Stimulated activated CD4-positive, alpha-beta T cell treated with anti-CD3 and anti-CD28 coated beads, Interleukin-1b, Interleukin-23, amount 100 ng/mL, for 1 hour (primary cell): ENCODE measurements at places on chromosomes 13 and 19.

GRCh38 chr13:112053744-112054615, 13.0 kb upstream of the SOX1 start:
- DNase-seq: no peak

DNA sequence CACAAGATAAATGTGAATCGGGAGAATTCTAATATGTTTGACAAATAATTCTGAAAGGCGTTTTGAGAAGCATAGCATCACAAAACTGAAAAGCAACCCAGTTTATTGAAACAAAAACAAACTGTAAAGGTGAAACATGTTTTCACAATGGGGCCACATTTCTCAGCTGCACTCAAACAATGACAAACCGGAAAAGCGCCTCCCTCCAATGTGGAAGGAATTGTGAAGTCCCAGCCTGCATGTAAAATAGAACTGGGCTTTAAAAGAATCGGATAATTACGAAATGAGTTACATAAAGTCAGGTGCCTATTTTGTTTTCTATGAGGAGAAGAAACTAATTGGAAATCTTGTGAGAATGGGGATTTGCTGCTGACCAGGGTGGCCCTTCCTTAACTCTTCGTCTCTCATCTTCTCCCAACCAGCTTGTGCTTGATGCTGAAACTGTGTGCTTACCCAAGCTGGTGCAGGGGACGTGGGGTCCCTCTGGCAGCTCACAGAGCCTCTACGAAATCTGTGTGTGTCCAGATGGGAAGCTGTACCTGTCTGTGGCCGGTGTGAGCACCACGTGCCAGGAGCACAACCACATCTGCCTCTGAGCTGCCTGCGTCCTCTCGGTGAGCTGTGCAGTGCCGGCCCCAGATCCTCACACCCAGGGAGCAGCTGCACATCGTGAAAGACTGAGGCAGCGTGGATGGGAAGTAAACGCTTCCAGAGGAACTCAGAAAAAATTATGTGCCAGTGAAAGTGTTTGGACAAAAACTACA, 109.4 kb downstream of the SACS start:
- no peak for DNase-seq

DNA sequence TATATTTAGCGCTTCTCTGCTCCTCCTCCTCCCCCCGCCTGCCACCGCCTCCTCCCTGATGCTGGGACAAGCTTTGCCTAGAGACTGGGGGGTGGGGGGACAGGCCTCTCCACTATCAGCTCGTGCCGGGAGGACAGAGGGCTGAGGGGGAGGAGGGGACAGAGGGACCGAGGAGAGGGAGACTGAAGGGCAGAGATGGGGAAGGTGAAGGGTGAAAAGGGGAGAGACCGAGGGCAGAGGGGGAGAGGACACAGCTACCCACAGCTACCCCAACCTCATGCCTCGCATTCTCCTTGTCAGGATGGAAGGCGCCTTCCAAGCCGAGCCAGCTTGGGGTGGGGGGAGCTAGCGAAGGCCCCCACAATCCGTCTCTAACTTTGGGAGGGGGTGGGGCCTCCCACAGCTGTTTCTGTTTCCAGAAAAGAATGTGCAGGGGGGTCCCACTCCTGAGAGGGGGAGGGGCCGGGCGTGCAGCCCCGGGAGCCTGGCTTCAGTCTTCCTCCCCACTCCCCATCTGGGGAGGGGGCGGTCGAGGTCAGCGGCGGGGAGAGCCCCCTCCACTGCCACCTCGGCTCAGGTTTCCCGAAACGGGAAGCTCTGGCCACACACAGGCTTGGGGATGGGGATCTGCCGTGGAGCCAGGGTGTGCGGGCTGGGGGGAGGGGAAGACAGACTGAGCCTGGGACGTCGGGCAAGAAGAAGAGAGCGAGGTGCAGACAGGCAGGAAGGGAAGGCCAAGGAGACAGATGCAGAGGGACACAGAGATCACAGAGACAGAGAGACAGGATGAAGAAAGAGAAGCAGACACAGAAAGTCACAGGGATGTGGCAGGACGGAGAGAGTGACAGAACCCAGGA, 1.6 kb downstream of the DACT3 start:
- no peak for DNase-seq

- DNase-seq: no peak
These were observed 28.5 kb upstream of the POP4 start for GRCh38 chr19:29577649-29577963.

GRCh38 chr19:37654118-37654517, 1.1 kb downstream of the ZFP30 start:
- no peak for DNase-seq

DNA sequence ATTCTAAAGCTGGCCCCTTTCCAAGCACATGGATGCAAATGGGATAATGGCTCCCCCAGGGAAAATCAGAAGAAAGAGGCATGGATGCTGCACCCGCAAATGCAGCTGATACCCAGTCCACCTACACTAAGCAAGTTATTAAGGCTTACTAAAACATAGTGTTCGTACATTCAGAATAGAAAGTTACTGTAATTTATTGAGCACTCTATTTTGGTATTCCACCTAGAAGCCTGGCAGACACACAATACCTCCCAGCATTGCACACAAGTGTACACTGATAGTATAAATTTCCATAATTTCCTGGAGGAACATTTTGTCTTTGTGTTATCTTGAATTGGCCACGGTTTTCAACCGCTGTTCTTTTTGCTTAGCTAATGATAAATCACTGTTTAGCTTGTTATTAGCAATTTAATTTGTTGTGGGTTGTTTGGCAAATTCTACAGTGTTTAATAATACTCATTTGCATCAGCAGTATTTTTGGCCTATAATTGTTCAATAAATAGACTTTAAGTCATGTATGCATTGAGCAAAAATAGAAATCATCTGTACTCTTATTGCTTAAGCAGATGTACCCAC, 94.5 kb upstream of the MRI1 start:
- no peak for DNase-seq

DNA sequence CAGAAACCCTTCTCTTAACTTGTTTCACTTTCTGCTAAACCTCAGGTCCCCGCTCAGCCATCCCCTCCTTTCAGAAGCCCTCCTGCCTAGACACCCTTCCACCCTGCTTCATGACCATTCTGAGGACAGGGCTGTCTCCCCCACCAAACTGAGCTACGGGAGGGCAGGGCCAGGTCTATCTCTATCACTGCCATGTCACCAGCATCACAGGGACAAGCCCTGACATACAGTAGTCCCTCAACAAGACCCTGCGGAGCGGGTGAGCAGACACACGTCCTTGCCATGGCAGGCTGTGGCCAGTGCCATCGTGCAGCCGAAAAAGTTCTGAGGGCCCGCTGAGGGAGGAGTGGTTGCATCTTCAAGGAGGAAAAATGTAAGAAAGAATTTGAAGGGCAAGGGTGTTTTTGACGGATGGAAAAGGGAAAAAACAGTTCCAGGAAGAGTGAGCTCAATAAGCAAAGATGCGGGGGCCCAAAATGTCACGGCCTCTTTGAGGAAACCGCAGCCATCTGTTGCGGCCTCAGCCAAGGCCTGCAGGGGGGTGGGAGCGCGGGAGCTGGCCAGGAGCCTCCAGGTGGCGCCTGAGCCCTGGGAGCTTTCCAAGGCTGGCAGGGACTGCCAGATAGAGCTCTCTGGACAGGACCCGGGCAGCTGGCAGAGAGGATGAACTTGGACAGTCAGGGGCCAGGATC, 8.1 kb downstream of the PTGIR start:
- no peak for DNase-seq

DNA sequence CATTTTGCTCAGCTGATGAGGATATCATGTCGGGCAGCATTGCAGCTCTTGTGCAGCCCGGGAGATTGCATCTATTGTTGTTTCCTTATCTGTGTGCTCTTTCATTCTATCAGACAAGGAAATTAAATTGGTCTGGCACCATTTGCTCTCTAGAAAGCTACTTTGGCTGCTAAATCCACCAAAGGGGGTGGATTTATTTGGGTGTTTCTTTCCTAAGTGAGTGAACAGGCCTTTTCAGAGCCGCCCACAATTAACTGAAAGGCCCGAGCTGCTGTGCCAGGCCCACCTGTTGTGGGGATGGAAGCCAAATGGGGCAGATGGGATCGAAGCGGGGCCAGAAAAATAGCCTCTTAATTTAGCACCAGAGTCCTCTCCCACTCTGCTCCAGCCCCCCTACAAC, 99.4 kb downstream of the DNAJC15 start:
- DNase-seq: no peak

- DNase-seq: no peak
These were observed 9.3 kb upstream of the ACP4 start for GRCh38 chr19:50780753-50781435.

DNA sequence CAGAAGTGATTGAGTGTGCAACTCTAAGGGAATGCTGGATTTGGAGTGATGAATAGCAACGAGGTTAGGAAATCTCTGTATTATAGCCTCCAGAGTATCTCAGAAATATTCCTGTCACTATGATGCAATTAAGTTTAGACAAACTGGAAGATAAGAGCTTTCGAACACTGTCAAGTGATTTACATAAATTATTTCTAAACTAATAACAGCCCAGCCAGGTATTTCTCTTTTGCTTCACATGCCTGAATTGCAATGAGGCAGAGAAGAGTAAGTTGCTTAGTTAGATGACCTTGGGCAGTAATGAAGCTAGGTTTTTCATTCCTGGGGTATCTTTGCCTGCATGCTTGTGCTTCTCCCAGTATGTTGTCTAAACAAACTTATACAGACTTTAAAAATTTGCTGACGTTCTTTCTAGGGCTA, 134.5 kb downstream of the LMO7 start:
- no peak for DNase-seq

DNA sequence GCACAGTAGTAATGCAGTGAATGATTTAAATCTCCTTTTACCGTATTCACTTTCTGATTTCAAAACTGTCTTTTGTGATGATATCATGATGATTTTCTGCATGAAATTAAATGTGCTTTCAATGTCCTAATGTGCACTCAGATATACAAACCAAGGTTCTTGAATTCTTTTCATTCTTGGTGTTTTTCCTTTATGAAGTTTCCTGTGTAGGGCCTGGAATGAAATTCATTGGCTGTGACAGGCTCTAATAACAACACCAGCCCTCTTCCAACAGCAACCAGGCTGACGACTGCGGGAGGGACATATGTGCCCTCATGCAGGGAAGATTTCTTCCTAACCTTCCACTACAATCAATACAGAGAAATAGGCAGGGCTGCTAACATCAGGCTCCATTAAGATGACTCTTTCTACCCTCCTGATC, 1052.0 kb downstream of the DIAPH3 start:
- DNase-seq: no peak

GRCh38 chr19:46654621-46655152, 6.3 kb downstream of the DACT3 start:
- DNase-seq: no peak

GRCh38 chr19:8615024-8615423, 4.5 kb upstream of the ADAMTS10 start:
- DNase-seq: no peak

- no peak for DNase-seq
These were observed 6.7 kb upstream of the PCDH17 start for GRCh38 chr13:57624565-57625435.

DNA sequence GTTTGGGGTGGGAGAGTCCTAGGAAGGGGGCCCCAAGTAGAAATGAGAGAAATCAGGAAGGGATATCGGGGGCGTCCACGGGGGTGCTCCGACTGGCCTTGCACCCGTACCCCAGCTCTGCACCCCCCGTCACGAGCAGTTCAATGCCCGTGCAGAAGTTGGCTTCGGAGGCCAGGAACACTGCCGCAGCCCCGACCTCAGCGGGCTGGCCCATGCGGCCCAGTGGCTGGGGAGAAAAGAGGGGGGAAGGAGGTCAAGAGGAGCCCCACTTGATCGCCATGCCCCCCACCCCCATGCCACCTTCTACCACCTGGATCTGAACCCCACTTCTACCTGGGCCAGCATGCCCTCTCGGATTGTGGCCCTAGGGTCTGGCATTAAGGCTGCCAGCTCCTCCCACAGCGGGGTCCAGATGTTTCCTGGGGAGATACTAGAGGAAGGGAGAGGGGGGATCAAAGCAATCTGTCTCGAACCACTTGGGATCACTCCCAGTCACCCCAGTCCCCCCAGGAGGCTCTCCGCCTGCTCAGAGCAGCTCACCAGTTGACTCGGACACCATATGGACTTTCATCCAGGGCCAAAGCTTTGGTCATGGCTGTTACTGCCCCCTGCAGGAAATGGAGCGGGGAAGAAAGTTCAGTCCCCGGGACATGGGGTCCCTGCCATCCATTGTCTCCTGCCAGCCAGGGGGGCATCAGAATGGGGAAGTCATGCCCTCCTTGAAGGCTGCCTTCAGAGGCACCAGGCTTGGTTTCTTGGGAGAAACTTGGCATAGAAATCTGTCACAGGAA, 2.5 kb upstream of the BCAT2 start:
- DNase-seq: no peak

DNA sequence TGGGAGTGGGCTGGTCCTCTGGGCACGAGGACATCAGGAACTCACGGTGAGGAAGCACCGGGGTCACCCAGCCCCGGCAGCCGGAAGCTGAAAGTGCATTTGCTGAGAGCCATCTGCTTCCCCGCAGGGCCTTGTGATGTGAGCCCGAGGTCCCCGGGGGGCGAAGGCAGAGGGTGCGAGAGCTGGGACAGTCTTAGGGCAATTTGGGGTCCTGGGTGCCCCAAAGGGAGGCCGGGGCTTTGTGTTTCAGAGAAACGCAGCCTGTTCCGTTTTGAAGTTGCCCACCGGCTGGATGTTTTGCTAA, 4.8 kb downstream of the F2RL3 start:
- DNase-seq: no peak

DNA sequence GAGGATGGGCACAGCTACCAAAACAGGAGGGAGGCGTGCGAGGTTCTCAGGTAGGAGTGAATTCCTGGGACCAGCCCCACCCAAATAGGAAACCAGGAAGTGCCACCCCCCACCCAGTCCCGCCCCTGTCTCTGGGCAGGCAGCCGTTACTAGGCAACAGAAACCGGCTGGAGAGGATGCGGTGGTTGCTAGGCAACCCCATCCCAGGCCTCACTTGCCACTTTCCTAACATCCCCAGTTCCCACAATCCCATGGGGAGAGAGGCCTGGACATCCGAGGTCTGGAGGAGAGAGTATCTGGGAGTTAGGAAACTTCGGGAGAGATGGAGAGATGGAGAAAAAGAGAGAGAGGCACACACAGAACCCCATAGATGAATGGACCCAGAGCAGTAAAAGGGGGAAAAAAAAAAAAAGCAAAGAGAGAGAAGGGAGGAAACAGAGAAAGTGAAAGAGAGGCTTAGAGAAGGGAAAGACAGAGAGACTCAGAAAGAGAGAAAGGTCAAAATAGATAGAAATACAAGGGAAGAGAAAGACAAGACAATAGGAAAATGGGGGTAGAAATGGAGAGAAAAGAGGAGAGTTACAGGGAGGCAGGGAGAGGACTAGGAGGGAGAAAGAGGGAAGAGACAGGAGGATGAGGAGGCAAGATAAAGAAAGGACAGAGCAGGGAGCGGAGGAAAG, 3.8 kb downstream of the GRIK5 start:
- no peak for DNase-seq

DNA sequence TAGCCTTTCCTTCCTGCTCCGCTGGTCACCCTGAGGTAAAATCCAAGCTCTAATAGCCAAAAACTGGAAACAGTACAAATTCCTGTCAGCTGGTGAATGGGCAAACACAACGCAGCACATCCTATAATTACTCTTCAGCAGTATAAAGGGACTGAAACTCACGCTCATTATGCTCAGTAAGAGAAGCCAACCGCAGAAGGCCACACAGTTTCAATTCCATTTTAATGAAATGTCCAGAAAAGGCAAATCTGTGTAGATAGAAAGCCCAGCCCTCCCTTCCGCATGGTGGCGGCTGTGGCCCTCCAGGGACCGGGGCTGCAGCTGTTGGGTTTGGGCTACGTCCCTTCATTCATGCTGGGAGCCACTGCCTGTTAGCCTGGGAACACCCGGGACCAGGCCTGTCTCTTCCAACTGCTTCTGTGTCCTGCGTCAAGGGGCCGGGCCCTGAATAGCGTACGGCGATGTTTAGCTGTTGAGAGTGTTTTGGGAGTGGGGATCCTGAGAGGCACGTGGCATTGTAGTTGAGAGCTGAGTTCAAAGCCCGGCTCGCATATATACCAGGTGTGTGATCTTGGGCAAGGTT, 23.5 kb downstream of the NKPD1 start:
- DNase-seq: no peak
